ENCODE measurements at places on chromosomes 5 and 9.

DNA sequence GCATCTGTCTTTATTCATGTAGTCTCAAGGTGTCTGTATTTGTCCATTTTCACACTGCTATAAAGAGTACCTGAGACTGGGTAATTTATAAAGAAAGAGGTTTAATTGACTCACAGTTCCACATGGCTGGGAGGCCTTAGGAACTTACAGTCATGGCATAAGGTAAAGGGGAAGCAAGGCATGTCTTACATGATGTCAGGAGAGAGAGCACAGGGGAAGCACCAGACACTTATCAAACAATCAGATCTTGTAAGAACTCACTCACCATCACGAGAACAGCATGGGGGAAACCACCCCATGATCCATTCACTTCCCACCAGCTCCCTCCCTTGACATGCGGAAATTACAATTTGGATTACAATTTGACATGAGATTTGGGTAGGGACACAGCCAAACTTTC is 44.2 kb downstream of the NLN start:
- no peak for DNase-seq

GRCh38 chr5:123960526-123960925 is 448.5 kb downstream of the CSNK1G3 start:
- no peak for DNase-seq

DNA sequence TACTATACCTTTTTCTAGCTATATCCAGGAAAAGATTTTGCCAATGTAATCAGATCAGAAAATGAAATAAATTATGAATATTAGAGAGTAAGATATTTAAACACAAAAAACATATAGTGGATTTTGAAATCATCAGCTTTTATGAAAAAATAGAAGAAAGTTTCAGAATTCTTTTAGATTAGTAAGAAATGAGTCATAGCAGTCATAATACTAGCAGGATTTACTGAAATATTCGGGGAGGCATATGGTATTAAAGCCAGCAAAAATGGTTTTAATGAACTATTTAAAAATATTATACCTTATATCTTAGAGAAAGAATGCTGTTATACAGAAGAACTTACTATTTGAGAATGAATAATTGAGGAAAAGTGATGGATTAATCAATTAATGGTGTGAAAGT is 303.6 kb upstream of the NUDT12 start:
- DNase-seq = no peak

- DNase-seq = no peak
These were observed 662.1 kb upstream of the MEF2C start for GRCh38 chr5:89545076-89545475.

DNA sequence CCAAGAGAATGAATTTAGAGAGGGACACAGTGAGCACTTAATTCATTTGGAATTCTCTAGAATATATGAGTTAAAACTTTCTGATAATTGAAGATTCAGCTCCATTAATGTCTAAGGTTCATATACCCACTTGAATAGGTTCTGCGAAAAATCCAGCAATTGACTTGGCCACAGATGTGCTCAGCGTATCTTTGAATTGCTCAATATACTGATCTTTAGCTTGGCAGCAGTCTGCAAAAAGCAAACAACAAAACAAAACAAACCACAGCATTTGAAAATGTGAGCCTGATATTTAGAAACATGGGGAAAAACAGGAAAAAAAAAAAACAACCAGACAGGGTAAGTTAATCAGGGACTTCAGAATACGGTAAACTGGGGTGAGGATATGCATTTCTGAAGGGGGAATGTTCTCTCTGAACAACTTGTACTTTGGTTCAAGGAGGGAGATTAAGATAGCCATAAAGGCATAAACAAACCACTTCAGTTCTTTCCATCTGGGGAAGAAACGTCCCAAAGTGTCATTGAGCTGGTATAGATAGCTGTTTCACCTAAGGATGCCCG is 21.4 kb downstream of the AGXT2 start:
- DNase-seq = no peak

- DNase-seq = no peak
These were observed 95.4 kb upstream of the PRDM9 start for GRCh38 chr5:23411994-23412393.

- no peak for DNase-seq
These were observed 19.3 kb downstream of the PCSK5 start for GRCh38 chr9:75909776-75910175.

- no peak for DNase-seq
These were observed 50.1 kb downstream of the PJA2 start for GRCh38 chr5:109359642-109360041.

DNA sequence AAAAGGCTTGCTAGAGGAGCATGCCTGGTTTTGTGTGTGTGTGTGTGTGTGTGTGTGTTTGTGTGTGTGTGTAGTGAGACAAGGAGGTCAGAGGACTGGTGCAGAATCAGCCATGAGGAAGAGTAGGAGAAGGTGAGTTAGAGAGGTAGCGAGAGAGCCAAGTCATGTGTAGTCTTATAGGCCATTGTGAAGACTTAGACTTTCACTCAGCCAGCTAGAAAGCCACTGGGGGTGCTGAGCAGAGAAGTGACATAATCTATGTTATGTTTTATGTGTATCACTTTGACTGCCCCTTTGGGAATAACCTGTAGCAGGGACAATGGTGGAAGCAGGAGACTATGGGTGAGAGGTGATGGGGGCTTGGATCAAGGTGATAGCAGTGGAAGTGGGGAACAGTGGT is 180.5 kb upstream of the CLINT1 start:
- no peak for DNase-seq

- DNase-seq = no peak
These were observed 182.0 kb upstream of the SMIM23 start for GRCh38 chr5:171603591-171603990.

DNA sequence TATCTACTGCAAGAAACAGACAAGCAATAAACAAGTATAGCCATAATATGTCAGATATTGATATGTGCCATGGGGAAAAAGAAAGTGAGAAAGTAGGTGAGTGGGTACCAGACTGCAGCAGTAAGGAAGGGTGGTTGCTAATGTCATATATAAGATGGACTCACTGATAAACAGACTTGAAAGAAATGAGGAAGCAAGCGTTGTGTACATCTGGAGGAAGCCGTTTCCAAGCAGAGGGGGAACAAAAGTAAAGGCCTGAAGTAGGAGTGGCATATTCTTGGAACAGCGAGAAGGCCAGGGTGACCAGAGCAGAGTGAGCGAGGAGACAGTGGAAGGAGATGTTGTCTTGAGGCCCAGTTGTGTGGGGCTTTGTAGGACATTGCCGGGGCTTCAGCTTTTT is 142.2 kb upstream of the MAP3K1 start:
- no peak for DNase-seq

DNA sequence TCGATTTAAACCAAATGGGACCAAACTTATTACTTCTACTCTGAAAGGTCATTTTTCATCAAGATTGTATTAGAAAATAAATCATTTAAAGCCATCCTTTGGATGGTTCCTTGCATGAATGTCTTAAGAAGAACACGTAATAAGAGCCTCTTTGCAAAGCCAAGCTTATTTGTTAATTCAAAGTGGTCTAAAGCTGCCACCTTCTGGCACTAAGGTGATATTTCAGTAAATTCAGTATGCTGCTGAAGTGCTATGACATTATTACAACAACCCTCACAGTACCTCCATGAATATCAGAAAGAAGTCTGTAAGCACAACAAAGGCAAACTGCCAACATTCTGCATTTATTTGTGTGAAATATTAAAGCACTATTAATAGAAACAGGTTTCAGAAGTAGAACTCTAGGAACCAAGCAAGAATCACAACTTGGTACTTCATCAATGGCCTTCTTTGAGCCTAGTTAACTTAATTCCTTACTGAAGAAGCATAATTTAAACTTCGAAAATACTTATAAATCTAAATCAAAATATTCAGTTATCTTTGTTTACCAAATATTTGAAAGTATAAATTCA is 53.1 kb upstream of the TYRP1 start:
- no peak for DNase-seq

DNA sequence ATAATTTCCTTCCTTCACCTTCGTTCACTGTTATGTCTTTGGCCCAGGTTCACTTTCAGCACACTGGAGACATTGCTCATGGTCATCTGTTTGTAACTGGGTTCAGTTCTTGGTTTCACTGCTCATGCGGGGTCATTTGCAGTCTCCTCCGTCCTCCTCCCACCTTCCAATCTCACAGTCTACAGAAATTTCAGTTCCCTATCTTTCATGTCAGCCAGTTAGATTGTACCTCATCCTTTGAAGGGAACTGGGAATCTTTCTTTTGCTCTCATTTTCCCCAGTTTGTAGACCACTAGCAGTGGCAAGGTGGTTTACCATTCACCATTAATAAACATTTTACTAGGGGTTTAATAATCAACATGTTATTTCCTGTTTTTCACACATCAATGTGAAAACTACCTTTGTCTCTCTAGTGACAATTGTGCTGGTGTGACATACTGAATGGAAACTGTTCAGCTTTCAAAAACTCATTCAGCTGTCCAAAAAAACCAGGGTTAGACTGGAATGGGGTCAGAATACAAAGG is 100.9 kb upstream of the IL6ST start:
- no peak for DNase-seq

GRCh38 chr9:72858089-72858912 is 94.6 kb downstream of the ALDH1A1 start:
- no peak for DNase-seq

GRCh38 chr9:76379494-76379893 is 14.7 kb downstream of the RFK start:
- DNase-seq = no peak

- no peak for DNase-seq
These were observed 108.3 kb upstream of the FER start for GRCh38 chr5:108639366-108639765.

DNA sequence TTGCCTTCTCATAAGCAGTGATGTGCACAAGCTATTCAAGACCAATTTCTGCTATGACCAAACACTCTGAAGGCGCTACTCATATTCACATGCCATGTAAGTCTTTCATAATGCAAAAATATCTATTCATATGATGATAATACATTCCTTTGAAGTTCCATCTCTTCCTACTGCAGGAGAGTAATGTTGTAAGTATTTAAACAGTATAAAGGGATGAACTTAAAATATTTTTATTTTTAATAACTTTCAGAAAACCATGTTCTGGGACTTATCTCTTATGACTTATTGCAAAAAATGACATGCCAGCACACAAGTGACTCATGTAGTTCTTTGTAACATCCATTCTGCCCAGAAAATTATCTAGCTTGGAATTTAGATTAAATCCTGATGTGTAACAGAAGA is 376.4 kb downstream of the KCTD16 start:
- no peak for DNase-seq

- no peak for DNase-seq
These were observed 22.1 kb upstream of the LRRC14B start for GRCh38 chr5:169071-169727.

DNA sequence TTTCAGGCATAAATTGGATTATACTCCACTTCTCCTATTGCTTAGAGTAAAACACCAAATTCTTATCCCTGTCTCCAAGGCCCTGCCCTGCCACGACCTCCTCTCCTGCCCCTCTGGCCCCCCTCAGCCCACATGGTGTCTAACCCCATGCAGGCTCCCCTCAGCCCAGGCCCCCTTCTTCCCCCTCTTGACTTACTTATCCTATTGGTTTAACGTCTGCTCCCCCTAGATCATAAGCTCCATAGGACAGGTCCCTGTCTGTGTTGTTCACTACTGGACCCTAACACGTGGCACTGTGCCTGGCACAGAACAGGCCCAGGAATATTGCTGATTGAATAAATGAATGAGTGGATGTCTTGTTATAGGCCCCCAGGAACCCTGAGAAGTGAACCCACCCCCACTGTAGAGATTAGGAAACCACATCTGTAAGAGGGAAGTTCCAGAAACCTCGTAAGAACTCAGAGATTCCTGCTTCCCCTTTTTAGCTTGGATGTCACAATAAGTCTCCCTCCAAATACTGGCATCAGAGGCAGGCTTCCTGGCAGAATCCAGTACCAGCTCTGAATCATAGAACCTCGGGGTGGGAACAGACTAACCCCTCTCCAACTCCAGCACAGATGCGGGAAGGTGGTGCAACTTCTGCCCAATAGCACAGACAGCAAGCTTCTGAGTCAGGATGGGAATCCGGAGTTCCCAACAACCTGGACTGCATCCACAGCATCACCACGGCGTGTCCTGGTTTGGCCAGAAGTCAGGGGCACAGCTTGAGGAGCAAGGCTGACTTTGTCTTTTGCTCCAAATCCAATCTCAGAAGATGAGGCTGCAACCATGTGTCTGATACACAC is 31.5 kb downstream of the HRH2 start:
- DNase-seq = no peak

DNA sequence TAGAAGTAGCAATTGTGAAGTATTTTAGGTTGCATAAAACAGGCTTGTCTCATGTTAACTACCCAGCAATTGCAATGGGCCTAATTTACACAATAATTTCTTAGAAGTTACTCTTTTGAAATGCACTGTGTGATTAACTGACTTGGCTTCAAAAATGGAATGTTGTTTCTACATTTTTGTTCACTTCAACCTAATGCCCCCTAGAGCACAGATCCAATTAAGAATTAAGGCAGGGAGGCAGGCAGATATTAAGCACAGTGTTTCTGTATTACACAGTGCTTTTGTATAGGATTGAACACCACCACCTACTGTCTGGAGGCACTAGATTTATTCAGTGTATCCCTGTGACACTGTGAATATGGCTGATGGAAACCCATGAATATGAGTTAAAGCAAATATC is 302.1 kb downstream of the FBXL17 start:
- DNase-seq = no peak

DNA sequence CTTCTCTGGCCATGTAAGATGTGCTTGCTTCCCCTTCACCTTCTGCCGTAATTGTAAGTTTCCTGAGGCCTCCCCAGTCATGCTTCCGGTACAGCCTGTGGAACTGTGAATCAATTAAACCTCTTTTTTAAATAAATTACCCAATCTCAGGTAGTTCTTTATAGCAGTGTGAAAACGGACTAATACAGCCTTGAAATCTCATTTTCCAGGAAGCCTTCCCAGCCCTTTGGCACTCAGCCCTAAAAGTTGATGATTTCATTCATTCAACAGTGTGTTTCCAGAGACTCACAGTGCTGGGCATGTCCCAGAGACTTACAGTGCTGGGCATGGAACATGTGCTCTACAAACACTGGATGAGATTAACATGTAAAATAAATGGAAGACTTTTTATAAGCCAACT is 135.8 kb downstream of the DCP2 start:
- DNase-seq = no peak

DNA sequence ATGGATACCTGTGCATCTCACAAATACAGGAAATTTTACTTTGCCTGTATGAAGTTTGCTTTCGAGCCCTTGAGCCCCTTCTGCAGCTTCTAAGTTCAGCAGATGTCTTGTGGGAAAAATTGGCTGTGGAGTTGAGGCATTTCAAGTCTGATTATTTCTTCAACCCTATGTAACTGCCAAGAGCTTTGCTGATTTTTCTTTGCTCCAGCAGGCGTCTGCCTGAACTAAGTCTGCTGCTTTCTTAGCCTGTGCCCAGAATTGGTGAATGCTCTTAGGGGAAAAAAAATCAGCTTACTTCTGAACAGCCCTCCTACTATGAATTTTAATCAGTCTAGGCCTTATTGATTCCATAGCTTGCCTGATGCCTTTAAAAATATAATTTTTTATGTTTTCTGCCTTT is 41.2 kb downstream of the RIC1 start:
- DNase-seq = no peak

Data from stimulated activated CD4-positive, alpha-beta T cell treated with anti-CD3 and anti-CD28 coated beads, Interleukin-4, amount 100 ng/mL, for 48 hours (primary cell).